Stimulated activated CD8-positive, alpha-beta memory T cell treated with anti-CD3 and anti-CD28 coated beads, Interleukin-7, amount 100 ng/mL, for 4 hours (primary cell): ENCODE measurements at places on chromosomes 1 and 21.

DNA sequence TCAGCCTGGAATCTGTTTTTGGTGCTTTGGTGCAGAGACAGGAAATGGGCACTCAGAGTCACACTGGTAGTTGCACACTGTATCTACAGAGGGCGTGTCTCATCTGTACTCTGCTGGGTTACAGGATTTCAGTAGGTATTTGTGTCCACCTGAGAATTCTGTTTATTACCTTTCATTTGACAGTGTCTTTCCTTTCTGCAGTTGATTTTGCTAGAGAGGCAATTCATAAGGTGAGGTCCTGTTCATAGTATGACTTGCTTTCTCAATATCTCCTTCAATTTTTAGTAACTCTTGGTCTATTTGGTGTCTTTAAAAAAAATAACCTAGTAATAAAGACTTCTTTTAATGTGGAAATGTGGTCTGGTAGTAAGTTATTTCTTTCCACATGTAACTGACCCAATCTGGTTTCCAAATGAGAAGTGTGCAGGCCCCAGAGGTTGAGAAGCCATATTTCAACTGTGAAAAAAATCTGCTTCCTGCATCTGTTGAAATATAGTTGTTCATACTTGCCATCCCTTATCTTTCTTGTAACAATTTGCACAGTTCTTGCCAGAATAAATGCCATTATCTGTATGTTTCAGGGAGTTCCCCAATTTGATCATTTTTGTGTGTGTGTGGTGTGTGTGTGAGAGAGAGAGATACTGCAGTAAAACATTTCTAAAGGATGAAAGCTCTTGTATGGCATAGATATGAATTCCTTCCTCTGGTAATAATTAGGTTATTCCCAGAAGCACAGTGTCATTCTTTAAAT, 78.4 kb upstream of the DNAJC6 start:
- no peak for DNase-seq

DNA sequence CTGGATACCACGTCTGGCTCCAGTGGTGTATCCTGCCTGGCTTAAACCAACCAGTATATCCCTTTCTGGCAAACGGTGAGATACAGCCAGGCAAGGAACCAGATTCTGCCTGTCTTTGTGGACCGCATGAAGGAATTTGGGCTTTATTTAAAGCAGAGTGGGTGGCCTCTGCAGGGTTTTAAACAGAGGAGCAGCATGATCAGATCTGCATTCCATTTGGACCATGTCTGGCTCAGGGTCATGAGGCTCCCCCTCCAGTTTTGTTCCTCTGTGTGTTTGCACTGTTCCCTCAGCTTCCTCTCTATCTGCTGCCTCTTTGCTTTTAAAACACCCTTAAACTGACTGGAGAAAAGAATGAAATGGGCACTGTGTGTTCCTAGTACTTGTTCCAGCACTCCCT, 195.0 kb downstream of the GIPC2 start:
- DNase-seq = no peak

DNA sequence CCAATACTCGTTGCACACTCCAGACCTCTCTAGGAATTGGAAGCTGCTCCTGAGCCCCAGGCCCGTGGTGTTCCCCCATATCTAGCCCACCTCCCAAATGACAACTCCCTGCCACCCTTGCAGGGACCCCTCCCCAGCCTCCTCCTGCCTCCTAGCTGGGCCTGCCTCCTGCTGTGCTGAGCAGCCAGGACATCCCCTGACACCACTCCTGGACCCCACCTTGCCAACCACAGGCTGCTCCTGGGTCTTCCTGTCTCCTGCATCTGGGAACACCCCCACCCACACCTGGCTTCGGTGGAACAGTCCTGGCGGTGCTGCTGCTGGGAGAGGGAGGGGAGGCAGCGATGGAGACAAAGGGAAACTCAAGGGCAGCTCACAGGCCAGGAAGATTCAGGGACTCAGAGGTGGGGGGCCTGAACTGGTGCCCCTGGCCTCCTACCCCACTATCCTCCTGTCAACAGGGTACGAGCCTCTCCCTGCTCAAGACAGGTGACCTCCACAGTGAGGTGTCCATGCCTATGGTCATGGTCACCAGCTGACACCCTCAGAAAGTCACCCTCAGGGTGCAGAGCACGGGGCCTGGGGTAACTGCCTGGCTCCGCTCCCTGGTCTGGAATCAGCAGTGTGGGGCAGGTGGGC, 81.2 kb downstream of the RIPK4 start:
- no peak for DNase-seq

- no peak for DNase-seq
Observed at GRCh38 chr1:107359472-107360241, 218.8 kb downstream of the NTNG1 start.

- no peak for DNase-seq
Observed at GRCh38 chr21:41196993-41197392, 29.0 kb downstream of the BACE2 start.

GRCh38 chr1:229986737-229987337, 80.2 kb upstream of the GALNT2 start:
- DNase-seq = no peak

- DNase-seq = no peak
Observed at GRCh38 chr1:246373828-246374569, 133.1 kb downstream of the SMYD3 start.

GRCh38 chr1:198290089-198290683, 133.4 kb downstream of the NEK7 start:
- no peak for DNase-seq

GRCh38 chr1:82059959-82060358, 259.2 kb downstream of the ADGRL2 start:
- DNase-seq = no peak
